ENCODE measurements at places on chromosomes 6 and 20.

DNA sequence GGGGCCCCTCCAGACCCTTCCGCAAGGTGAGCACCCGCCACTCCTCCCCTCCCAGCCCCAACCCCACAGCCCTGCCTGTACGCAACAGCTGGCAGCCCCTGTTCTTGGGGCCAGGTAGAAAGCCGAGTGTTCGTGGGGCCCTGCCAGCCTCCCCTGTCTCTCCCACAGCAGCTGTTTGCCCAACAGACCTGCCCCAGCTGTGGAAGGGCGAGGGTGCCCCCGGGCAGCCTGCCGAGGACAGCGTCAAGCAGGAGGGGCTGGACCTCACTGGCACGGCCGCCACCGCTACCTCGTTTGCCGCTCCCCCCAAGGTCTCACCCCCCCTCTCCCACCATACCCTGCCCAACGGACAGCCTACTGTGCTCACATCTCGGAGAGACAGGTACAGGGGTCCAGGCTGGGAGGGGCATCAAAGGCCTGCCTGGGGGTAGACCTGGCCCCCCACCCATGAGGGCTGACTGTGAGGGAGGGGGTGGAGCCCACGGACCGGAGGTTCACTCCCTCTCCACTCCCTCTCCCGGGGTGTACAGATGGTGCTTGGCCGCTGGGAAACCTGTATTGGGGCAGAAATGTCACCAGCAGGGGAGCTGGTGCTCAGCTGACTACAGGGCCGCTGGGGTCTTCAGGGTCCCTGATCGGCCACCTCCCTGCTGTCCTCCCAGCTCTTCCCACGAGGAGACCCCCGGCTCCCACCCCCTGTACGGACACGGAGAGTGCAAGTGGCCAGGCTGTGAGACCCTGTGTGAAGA, 41.1 kb downstream of the FOXP4 start:
- DNase-seq = peak; percentile 49

DNA sequence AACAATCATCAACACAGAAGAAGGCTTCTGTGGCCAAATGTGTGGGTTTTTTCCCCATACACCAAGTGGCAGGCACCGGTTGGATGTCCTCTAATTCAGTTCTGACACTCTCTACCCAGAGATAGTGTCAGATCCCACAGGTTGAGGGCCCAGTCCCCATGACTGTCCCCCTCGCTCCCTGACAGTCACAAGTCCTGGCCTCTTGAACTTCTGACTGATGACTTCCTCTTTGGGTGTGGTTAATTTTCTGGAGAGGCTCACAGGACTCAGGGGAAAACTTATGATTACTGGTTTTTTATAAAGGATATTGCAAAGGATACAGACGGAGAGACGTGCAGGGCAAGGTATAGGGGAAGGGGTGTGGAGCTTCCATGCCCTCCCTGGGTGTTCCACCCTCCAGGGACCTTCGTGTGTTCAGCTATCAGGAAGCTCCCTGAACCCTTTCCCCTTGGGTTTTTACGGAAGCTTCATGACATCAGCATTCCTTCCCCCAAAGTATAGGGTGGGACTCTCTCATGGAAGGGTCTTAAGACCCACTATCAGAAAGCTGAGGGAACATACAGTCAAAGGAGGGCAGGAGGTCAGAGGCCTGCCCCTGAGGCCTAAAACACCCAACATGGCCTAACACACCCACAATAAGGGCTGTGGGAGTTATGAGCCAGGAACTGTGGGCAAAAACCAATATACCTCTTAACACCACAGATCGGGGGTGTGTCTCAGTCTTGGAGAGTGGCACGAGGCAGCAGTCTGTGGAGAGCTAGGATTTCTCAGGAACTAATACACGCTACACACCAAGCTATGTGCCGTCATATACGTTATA, 33.3 kb downstream of the FARS2 start:
- no peak for DNase-seq

GRCh38 chr6:9204171-9204570, 768.8 kb upstream of the SLC35B3 start:
- no peak for DNase-seq

GRCh38 chr6:40066372-40066771, 132.1 kb upstream of the MOCS1 start:
- no peak for DNase-seq

DNA sequence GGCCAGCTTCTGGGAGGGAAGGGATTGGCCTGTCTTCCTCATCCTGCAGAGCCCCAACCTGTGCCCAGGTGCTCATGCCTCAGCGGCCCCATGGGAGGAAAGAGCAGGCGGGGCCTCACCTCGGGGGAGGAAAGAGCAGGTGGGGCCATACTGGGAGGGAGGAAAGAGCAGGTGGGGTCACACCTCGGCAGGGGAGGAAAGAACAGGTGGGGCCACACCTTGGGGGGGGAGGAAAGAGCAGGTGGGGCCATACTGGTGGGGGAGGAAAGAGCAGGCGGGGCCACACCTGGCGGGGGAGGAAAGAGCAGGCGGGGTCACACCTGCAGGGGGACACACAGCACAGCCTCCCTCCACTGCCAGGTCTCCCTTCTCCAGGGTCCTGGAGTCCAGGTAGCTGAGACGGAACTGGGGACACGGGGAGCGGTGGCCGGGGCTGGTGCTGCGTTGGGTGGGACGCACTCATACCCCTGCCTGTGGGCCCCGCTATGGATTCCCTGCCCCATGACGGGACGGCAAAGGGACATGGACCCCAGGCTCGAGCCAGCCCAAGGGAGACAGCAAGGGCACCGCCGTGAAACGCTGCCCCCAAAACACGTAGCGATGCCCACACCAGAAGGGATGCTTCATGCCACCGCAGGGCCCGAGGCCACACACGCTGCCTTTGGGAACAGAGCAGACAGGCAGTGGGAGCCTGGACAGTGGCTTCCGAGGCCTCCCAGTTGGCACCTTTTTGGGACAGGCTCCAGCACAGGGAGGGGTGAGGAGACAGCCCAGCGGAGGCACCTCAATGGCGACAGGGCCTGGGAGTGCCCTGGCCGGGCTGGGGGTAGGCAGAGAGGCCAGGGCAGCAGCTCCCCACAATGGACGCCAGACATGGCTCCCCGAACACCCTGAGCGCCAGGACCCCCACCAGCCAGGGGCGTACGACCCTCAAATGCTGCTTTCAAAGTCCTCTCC, 43.3 kb upstream of the CHRNA4 start:
- DNase-seq = no peak

GRCh38 chr6:27901801-27902200, 10.4 kb downstream of the OR2B2 start:
- no peak for DNase-seq

DNA sequence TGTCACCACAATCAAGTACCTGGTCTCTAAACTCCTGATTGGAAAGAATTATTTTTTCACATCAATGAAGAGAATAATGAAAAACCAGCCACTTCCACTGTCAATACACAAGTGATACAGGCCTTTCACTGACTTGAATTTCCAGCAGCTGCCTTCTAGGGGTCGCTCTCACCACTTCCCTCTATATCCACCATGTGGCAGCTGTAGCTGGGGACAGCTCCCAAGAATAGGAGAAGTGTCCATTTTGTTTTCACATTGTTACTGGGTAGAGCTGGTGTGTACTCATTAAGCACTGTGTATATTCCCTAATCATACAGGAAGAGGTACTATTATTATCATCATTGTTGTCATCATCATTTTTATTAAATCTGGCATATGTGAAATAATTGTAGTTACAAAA, 438.4 kb upstream of the SPTLC3 start:
- peak; percentile 47 for DNase-seq

GRCh38 chr6:24441599-24441904, 38.8 kb downstream of the MRS2 start:
- no peak for DNase-seq

- no peak for DNase-seq
Observed at GRCh38 chr20:36311854-36312723, 6.0 kb downstream of the DLGAP4 start.

DNA sequence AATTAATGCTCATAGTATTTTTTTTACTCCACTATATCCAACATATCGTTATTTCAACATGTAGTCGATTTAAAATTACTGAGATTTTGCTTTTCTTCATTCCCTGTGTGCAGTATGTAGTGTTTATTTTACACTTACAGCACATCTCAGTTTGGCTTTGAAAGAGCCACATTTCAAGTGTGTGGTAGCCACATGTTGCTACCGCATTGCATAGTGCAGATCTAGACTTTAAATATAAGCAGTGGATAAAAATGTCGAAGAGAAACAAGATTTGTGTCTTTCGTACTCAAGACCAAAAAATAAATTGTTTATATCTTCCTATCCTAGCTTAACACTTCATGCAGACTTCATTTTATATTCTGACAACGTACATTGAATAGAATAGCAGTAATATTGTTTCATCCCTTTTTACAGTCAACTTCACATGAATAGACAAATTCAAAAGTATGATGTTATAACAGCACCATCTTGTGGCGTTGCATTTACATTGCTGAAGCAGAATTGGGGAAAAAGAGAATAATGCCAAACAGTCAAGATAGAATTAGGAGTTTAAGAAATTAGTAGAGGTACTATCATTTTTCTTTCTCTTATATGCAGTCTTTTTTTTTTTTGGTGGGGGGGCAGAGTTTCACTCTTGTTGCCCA, 29.9 kb downstream of the FBXO5 start:
- DNase-seq = peak; percentile 7

DNA sequence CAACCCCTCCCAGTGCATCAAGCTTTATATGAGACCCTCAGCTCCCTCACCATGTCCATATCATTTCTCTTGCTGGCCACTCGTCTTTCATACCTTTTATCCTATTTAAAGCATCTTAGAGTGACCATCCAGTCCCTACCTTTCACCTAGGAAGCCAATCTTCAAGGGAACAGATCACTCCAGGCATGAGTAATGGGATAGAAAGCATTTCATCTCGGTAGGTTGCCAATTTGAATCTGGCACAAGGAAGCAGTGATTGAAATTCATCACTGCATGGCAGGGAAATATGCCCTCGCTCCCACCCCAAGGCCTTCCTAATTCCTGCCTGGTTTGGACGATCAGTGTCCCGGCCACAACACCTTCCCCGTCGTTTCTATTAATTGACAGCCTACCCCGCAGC, 150.4 kb downstream of the CFAP61 start:
- DNase-seq = no peak
